Pulmonary artery endothelial cell (primary cell): ENCODE measurements at places on chromosomes 7 and 10.

- no peak for DNase-seq
Measured at GRCh38 chr10:104923501-104923900, 282.4 kb downstream of the SORCS3 start.

DNA sequence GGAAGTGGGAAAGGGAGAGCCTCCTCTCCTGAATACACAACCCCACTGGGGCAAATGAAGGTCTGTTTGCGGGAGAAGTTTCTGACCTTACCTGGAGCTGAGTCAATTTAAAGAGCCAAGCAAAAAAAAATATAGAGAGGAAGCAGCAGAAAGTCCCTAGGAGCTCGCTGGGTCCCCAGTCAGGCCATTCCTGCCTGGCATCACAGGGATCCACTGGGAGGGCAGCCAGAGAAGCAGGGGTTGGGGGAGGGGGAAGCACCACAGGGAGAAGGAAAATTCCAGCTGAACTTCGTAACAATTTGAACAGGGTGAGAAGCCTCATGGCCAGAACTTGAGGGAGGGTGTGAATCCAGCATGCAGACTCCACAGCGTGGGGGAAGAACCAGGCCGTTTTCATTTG, 298.7 kb downstream of the LRRTM3 start:
- DNase-seq, result no peak

DNA sequence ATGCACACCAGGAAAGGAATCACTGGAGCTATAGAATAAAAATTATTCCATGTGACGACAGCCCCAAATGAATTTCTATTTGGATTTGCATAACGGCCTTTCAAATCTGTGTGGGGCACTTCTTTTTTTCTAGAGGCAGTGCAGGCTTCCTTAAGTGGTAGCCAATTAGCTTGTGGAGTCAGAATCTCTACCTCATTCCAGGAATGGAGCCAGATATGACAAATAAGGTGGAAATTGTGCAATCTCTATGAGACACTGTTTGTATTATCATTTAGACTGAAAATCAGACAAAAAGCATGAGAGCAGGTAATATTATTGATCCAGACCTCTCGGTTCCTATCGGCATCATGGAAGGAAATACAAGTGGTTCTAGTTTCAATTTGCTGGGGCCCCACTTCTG, 78.7 kb downstream of the BEND7 start:
- DNase-seq, result no peak

- DNase-seq, result no peak
Measured at GRCh38 chr7:90792301-90792700, 196.2 kb downstream of the CDK14 start.

DNA sequence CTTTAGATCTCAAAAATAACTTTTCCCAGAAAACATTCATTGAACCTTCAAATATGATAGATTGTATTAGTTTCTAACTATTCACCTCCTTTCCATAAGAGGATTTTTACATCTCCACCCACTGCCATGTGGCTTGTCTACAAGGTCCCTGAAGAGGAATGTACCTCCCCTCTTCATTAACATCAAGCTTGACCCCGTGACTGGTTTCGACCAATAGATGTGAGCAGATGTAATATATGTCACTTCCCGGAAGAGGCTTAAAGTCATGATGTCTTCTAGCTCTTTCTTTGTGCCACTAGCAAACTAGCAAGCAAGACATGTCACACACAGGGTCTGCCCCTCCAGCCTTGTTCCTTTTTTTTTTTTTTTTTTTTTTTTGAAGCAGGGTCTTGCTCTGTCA, 6.9 kb downstream of the BAZ1B start:
- no peak for DNase-seq

DNA sequence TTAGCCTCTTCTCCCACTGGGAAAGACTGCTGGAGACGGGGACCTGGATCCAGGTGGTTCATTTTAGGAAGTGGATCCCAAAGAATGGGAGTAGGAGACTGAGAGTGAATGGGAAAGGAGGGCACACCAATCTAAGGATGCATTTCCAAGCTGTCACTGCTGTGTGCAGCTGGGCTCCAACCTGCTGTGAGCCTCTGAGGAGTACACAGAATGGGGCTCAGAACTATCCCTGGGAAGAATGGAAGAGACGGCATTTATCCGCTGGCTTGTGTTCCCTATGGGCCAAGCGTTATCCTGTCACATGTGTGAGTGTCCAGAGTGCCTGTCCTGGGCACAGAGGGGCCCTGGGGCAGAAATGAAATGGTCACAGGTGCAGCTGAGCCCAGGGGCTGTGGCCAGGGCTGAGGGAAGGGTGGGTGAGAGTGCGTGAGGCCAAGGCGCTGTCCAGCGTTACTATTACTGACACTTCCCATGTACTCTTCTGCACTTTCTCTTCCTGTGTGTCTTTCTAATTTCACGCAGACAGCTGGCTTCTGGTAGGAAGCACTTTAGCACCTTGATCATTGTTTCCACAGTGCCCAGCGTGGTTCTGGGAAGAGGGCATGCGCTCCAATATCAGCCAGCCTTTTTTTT, 35.4 kb upstream of the PODXL start:
- no peak for DNase-seq
